ENCODE measurements at places on chromosomes 6 and 20.

DNA sequence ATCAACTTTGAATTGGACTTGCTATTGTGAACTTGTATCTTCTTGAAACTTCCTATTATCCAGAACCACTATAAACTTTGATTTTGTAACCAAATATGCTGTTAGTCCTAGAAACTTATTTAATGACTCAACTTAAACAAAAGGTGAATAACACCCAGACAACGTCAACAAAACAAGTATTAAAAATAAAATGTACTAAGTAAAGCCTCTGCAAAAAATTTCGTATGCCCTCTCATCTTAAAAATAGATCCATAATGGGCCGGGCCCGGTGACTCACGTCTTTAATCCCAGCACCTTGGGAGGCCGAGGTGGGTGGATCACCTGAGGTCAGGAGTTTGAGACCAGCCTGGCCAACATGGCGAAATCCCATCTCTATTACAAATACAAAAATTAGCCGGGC lies 401.7 kb downstream of the ESR1 start:
- DNase-seq, result no peak

GRCh38 chr6:25302151-25302550 lies 23.0 kb downstream of the CARMIL1 start:
- no peak for DNase-seq

DNA sequence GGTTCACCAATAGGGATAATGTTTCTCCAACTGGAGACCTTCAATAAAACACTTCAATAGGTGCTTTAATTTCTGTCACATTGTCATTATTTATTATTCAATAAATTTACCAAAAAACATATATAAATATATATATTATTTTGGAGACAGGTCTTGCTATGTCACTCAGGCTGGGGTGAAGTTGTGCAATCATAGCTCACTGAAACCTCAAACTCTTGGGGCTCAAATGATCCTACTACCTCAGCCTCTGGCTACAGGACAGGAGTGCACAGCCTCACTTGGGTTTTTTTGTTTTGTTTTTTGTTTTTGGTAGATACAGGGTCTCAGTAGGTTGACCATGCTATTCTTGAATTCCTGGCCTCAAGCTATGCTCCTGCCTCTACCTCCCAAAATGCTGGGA lies 9.9 kb downstream of the SMLR1 start:
- DNase-seq, result no peak

DNA sequence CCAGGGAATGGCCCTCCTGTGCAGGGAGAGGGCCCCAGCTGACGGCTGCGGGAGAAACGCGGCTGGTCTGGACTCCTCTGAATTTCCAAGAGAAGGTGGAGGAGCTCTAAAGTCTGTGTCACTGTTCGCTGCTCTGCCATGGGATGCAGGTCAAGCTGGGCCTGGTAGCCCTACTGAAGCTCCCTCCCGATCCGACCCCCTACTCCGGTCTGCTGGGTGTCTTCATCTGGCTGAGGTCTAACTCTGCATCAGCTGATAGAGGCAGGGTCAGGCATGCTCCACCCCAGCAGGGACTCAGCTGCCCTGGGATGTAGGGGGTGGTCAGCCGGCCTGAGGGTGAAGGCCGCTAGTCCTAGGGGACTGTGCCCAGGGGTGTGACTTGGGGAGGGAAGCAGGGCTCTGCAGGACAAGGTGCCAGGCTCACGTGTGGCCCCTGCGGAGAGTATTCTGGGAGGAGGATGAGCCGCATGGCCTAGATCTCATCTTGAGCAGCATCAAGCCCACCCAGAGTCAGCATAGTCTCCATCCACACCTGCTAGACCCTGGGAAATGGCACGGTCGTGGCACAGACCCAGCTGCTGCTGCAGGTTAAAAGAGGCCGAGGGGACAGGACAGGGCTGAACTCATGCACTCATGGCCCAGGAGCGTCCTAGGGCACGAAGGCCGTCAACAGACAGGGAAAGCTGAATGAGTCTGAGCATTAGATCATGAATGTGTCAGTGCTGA lies 1.4 kb downstream of the CST3 start:
- no peak for DNase-seq

DNA sequence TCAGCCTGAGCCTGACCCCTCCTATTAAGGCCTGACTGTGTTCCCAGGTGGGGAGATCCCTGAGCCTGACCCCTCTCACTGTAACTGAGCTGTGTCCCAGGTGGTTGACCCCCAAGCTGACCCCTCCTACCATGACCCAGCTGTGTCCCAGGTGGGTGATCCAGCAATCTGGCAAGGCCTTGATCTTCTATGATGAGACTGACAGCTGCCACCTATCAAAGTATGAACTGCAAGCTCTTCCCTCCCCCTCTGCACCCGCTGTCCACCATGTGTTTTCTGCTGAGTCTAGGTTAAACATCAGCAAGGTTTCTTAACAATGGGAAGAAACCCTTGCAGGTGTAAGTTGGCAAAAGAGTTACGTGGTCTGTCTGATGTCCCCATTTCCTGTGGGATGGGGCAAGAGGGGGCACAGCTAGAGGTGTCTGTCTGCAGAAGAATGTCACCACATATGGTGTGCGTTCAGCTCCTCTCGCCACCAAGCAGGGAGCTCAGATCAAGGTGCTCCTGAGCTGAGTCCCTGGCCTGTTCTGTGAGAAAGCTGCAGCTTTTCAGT lies 5.9 kb downstream of the PXDC1 start:
- no peak for DNase-seq

DNA sequence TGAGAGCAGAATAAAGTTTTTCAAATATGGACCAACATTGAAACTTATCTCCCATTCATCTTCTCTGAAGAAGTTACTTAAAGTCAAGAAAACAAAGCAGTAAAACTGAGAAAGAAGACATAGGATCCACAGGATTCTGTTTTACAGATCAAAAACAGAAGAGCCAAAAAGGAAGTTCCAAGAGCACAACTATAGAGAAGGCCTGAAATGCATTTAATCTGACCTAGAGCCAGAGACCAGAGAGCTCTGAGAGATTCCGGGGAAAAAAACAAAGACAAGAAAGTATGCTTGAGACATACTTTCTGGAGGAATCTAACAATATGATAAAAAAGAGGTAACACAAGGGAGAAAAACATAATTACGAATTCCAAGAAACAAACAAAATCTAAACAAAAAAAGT lies 26.1 kb downstream of the SRPK1 start:
- no peak for DNase-seq

DNA sequence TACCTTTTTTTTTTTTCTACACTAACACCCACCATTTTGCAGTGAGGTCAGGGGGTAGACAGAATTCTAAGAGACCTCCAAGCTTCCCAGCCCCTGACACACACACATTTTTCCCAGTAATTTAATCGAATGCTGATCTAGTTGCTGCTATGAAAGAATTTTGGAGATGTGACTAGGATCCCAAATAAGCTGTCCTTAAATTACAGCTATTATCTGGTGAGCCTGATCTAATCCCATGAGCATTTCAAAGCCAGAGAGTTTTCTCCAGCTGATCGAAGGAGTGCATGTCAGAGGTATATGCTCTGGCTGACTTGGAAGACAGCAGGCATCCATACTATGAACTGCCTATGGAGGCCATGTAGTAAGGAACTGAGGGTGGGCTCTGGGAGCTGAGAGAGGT lies 503.8 kb upstream of the MARCKS start:
- DNase-seq, result no peak

DNA sequence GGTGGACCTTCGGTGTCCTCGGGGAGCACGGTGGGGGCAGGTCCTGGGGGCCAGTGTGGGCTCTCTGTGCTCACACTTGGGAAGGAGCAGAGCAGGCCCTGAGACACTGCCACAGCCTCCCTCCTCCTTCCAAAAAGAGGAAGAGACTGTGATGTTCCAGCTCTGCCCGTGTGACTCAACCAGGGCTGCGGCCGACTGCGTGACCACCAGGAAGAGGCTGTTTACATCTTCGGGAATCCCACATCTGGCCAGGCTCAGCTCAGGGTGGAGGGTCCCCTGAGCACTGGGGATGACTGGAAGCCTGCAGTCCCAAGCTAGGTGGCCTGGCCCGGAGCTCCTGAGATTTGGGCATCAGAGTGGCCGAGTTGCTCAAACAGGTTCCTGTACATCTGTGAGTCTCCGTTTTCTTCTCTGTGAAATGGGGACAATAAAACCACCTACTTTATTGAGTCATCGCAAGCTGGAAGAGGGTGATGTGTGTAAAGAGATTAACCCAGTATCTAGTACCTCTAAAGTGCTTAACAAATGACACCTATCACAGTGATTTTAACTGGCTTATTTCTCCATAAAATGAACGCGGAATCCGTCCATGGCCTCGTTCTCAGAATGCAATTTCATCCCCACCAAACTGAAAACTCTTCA lies 242.1 kb downstream of the DLL1 start:
- DNase-seq, result no peak
